ENCODE measurements at places on chromosomes 12 and 14.

DNA sequence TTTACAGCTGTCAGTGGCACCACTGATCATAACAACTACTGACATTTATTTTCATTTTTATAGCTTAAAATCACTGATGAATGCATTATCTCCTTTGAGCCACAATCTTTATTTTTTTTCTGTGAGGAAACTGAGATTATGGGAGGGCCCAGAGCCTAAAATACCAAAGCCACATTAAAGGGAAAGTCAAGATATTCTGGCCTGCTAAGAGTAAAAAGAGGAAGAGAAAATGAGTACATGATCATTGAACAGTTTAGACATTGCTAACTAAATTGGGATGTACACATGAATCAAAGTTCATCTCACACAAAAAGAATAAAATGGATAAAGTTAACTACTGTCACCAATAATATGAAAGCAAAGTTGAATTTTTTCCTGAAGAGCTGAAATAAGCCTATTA is 170.5 kb upstream of the GARIN2 start:
- no peak for DNase-seq

GRCh38 chr14:92416544-92416943 is 93.6 kb downstream of the SLC24A4 start:
- no peak for DNase-seq

DNA sequence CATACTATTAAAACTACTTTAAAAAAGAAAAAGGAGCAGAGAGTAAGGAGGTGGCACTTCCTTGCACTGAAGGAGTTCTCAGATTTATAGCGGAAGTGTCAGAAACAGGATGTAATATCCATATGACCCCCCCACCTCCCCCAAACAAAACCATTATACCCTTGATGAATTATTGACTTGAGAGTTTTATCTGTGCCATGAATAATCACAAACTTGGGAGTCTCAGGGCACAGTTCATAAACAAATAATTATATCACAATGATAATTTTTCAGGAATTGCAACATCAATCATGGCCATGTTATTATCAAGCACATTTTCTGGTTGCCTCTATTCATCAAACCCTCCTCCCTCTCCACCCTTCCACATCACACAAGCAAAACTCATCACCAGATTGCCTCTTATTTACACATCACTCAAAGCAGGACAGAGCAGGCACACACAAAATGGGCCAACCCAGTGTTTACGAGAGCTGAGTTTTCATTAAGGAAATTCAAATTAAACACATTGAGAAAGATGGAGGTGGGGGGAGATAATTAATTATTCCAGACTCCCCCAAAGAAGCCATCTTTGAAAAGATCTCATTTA is 141.4 kb downstream of the EGLN3 start:
- no peak for DNase-seq

DNA sequence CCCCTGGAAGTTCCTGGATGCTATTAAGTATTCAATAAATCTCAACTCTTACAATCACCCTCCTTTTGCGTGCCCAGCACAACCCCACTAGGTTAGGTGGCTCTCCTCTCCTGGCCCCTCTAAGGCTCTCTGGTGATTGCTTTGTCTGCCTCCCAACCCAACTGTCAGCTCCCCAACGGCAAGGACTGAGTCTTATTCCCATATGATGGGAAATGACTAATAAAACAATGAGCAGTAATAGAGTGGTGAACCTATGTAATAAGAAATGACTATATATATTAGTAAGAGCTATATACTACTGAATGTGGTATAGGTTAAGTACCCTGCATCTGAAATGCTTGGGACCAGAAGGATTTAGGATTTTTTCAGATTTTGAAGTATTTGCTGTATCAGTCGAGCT is 8.1 kb downstream of the APPL2 start:
- no peak for DNase-seq

DNA sequence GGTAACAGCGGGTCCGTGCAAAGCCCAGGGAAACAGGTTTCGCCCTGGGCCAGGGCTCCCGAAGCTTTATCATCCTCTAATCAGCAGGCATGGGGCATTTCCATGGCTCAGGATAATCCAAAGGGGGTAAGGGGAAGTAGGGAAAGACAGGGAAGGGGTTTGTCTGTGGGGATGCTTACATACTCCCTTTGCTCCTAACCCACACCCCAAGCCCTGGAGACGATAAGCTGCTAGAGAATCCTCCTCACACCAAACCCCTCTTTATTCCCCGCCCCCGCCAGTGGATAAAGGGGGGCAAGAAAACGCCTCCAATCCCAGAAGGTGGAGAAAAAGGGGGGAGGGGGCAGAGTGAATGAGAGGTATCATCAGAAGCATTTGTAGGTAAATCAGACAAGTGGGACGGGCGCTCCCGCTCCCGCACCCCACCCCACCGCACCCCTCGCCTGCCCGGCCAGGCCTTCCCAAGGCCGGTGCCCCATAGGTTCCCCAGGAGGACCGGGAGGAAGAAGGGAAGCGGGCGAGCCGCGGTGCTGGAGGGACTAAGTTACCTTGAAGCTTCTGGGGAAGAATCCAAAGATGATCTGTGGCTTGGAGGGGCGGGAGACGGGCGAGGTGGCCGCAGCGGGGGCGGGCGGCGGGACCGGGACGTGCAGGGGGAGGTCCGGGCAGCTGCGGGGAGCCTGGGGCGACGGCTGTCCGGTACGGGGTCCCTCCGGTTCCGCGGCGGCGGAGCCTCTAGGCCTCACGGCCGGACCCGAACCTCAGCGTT is 762 bp downstream of the PPP2R5E start:
- DNase-seq: peak; percentile 11

DNA sequence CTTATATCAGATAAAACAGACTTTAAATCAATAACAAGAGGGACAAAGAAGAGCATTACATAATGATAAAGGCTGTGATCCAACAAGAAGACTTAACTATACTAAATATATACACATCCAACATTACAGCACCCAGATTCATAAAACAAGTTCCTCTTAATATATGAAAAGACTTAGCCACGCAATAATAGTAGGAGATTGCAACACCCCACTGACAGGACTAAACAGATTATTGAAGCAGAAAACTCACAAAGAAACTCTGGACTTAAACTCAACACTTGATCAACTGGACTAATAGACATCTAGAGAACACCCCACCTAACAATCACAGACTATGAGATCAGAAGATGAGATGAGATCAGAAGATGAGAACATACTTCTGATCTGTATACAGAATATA is 5.7 kb upstream of the CLEC14A start:
- DNase-seq: no peak

DNA sequence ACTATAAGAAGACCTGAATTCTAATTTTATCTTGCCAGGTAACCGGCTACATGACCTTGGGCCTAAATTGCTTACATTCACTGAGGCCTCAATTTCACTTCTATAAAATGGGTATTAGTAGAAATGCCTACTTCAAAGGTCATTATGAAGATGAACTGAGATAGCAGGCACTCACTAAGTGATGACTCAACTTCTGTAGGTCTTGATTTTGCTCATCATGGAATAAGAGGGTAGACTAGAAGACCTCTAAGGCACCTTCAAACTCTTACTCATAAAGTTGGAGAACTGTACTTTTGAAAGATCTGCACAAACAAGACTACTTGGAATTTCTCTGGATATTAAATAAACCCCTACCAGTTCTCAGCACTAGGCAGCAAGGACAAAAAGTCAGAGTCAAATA is 39.3 kb upstream of the FRMD6 start:
- no peak for DNase-seq

GRCh38 chr12:57367121-57367520 is 63.7 kb downstream of the R3HDM2 start:
- no peak for DNase-seq

GRCh38 chr12:76506149-76506548 is 53.4 kb downstream of the OSBPL8 start:
- DNase-seq: no peak

DNA sequence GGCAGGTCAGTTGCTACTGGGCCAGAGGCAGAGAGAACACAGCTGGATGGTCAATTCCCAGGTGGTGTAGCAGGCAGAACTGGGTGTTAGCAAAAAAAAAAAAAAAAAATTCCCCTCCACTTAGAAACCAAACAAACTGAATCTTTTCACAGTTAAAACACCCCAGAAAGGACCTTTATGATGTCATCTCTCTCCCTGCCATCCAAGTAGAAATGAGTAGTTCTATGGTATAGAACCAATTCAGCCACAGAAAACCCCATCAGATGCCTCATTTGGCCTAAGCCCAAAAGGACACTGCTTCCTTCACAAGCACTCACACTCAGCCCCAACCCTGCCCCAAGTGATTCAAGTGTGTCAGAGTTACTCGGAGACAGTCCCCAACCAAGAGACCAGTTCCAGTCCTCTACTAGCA is 230.8 kb downstream of the DPF3 start:
- DNase-seq: no peak

DNA sequence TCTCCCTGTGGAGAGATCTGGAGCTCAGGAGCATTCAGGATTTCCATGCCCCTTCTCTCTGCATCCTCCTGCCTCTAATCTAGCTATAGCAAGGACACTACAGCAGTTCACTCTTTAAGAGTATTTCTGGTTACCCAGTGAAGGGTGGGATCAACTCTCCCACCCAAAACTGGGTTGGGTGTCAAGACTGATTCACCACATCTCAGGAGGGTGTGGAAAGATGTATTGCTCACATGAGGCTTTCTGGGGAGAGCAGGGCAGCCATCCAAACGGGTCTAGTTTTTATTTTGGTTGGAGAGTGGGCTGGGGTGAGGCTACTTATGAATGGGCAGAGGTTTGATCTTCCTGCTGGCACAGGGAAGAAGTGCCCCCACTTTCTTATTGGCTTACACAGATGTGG is 18.6 kb downstream of the C12orf75 start:
- DNase-seq: no peak

DNA sequence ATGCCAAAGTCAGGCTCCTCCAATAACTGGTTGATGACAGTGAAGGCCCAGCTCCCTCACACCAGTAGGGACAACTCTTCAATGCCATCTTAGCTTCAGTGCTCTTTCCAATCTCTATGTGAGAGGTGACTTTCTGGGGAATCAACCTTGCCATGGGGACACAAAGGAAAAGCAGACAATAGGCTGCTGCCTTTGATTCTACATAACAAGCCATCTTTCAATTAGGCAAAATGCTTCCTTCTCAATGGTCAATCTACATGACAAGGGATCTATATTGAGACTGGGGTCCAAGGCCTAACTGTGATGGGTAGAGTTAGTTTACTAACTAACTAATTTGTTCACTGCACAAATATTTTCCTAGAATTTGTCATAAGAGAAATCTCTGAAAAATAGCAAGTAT is 1417.5 kb upstream of the SEL1L start:
- no peak for DNase-seq

GRCh38 chr12:31317471-31318395 is 8.2 kb downstream of the SINHCAF start:
- DNase-seq: no peak

GRCh38 chr12:54390668-54391551 is 6.4 kb upstream of the ZNF385A start:
- DNase-seq: peak; percentile 45

- no peak for DNase-seq
Measured at GRCh38 chr12:5272018-5272785, 159.7 kb upstream of the NTF3 start.

- no peak for DNase-seq
Measured at GRCh38 chr12:50117057-50117622, 5.1 kb downstream of the COX14 start.

DNA sequence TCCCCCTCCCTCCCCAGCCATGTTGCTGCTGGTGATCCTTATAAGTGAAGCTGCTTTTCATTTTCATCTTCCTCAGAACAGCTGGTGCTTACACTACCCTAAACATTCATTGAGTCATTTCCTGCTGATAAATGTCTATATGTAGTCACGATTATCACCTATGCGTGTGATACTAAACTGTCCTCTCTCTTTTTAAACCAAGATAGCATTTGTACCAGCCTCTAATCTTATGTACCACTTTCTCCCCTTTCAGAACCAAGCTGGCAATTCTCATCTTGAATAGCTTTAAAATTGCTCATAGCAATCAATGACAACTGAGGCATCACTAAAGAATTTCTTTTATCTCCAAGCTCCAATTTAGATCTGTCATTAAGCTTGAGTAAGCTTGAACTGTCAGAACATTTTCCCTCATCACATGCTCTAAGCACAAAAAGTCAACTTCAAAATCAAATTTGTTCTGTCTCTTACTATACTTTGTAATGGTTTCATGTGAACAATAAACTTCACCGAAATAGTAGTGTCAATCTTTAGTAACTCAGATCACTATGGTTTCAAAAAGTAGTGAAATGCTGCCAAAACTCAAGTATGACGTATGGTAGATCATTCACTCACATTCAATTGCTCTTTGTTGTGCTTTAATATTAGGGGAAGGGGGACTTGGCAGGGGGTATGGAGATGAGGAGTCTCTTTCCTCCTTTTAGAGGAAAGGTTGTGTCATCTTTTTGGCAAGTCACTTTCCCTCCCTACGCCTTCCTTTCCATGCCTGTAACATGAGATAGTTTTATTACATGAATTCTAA is 178.1 kb upstream of the NOVA1 start:
- no peak for DNase-seq

GRCh38 chr12:53976172-53976822 is 1.5 kb upstream of the HOTAIR start:
- DNase-seq: no peak

DNA sequence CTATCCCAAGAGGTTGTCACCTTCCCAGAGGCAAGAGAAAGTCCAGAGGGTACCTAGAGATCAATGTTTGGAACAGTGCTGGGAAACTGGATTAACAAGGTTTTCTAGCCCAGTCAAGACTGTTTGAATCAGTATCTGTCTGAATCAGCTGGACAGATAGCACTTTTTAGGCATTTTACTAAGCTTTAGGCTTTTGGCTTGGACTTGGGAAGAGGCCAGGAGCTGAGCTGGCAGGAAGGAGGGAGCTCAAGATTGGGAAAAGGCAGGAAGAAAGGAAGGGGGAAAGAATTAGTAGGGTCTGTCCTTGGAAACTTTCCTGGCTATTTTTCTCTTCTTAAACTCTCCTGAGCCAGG is 8.3 kb downstream of the IKZF4 start:
- DNase-seq: no peak

- DNase-seq: no peak
Measured at GRCh38 chr12:92562063-92562734, 140.6 kb upstream of the PLEKHG7 start.

DNA sequence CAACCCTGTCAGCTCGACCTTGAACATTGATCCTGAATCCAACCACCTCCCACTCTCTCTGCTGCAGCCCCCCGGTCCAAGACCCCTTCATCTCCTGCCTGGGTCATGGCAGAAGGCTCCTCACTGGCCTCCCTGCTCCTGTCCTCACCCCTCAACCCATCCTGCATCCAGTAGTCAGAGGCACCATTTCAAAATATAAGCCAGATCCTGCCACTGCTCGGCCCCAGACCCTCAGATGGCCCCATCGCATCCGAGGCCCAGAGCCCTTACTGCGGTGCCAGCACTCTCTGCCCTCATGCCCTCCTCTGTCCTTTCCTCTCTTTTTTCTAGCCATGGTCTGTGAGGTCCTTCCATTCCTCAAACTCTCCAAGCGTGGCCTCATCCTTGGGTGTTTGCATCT is 34.3 kb upstream of the LHX5 start:
- no peak for DNase-seq

GRCh38 chr14:20732979-20733635 is 12.6 kb upstream of the EDDM3A start:
- no peak for DNase-seq

DNA sequence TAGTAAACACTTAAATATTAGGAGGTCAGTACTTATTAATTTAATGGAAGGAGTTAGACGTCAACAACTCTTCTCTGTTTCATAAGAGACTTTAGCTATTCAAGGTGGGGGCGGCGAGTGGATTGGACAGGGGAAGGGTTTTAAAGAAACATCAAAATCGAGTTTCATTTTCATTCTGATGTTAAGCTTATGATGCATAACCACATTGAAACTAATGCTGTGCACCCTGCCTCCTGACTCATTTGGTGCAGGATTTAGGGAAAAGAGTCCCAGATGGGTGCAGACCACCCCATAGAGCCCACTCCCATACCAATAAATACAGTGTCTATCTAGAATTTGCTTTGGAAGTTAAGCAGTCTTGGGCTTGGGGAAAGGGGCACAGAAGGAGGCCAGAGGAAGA is 7.4 kb downstream of the ZBTB39 start:
- no peak for DNase-seq
